ENCODE measurements at places on chromosomes 4 and X.

- DNase-seq: no peak
These were observed 148.3 kb downstream of the MAML3 start for GRCh38 chr4:140005699-140006098.

DNA sequence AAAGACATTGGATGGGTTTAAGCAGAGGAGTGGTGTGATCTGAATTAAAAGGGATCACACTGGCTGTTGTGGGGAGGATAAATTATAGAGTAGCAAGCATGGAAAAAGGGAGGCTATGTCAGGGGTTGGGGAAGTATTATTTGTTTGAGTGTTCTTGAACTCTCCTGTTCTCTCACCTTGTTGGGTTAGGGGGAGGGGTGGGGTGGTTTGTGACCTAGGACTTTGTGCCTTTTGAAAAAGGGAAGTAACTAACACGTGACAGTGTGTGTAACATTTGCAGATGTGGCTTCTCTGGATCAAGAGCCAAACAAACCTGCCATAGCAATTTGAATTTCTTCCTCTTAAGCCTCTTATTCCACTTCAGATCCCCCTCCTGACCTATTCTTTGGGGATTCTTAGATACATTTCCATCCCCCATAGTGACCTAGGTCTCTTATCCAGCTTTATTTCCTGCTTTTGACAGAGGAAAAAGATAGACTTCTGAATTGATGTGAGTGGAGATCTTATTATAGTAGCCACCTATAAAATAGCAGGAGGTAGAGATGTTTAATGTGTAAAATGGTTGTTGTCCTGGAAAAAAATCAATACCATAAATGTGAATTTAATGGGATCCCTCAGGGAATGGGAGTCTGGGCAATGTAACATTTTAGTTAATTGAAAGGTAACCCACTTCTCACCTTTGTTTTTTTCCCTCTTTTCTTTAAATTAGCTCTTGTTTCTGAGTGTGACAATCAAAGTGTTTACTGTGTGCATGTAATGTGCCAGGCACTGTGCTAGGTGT is 120.4 kb downstream of the CT47B1 start:
- no peak for DNase-seq

GRCh38 chr4:144714166-144714565 is 68.2 kb downstream of the HHIP start:
- no peak for DNase-seq

- no peak for DNase-seq
These were observed 65.8 kb downstream of the ARHGEF6 start for GRCh38 chrX:136714626-136715599.

GRCh38 chr4:9811806-9812205 is 30.4 kb downstream of the DRD5 start:
- DNase-seq: no peak

DNA sequence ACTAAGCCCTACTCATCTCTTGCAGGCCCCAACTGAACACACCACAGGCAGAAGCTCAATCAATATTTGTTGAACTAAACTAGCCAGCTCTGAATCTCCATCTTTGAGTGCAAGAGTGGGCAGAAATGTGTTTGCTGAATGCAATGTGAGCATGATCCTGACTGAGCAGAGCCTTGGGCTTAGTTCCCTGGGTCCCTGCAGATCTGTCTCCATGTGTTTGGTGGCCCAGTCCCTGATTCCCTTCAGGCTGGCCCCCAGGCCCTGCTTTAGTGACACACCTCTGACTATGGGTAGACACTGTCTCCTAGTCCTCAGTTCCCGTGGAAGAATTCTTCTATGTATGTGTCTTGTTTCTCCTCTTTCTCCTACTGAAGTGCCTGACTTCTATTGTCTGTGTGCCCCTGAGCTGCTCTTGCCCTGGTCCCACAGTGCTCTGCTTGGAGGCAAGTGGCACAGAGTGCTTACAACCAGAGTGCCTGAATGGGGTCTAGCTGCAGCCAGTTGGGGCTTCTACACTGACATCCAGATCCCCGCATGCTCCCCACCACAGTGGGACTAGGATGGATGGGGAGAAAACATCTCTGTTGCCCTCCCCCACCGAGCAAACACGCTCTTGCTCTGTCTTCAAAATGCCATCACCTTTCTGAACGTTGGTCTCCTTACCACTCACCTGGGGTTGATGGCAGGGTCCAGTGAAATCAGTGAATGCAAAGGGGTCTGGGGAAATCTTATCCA is 9.3 kb downstream of the PJA1 start:
- no peak for DNase-seq

GRCh38 chr4:74751247-74751646 is 43.1 kb downstream of the BTC start:
- no peak for DNase-seq

DNA sequence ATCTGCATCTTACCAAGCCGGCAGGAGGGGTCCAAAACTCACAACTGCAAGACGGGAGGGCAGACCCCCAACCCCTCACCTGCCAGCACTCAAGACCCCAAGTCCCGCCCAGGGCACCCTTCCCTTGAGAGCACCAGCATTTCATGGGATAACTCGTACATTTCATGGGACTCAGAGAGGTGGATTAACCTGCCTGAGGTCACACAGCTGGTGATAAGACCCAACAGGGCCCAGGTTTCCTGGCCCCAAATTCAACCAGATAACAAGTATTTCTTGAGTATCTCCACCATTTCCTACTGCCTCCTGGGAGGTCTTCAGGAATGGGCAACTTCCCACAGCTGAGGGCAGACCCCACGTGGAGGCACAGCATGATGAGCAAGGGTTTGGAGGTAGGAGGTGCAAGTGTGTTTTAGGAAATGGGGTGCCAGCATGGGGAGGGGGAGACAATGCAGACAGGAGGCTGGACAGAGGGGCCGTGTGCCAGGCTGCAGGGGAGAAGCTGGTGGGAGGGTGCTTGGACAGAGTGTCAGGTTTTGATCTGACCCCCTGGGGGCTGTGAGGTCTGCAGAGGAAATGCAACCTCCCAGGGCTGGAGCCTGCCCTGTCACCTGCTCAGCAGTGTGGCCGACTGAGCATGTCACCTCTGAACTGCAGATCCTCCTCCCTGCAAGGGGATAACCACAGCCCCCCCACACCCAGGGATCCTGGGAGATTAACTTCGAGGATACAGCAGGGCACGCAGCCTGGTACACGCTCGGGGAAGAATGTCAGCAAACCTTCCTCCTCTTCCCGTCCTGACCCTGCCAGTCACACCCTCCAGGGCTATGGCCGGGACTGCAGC is 4.4 kb downstream of the ADRA2C start:
- no peak for DNase-seq

DNA sequence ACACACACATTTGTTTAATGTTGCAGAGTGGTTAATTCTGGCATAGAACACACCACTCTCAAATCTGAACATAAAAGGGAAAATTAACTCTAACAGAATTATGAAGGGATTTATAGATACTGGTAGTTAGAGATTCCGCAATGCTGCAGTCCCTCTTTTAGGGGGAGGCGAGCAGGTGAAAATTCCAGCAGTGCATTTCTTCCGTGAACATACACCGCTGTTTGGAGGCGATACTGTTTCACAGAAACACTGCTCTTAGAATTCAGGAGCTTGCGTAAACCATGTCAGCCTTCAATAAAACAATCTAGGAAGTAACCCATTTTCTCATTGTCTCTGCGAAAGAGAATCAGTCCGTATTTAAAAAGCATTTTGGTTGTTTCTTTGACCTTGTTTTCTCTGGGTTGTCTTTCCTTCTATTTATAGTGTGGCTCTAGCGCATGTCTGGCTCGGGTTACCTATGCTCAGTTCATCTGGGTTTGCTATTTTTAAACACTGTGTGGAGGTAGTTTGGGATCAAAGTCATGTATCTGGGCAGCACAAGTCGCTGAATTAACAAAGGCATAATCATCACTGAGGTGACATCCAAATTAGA is 90.4 kb downstream of the GPAT3 start:
- no peak for DNase-seq

DNA sequence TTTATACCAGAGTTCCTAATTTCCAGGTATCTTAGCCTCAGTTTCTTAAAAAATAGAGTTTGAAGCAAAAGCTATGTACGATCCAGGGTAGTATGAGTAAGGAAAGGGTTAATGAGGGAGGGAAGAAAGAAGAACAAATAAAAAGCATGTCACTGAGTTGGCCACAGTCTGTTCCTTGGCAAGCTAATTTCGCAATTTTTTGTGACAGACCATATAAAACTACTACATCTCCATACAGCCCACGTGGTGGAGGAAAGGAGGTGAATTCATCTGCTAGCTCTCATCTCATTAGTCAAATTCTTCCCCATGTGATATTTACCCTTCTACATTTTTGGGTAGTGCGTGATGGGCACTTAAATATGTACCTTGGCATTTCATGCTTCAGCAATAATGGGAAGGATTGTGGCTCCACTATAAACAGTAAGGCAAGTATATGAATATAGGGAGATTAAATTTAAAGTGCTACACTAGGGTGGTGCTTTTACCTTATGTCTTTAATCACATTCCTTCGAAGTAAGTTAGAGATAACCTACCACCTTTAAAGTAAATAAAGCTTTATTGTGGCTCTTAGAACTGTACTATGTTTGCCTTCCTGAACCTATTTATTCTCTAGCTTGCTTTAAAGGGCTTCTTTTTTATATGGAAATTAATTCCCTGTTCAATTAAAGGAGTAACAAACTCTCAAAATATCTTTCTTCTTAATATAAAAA is 102.1 kb upstream of the VAMP7 start:
- no peak for DNase-seq

DNA sequence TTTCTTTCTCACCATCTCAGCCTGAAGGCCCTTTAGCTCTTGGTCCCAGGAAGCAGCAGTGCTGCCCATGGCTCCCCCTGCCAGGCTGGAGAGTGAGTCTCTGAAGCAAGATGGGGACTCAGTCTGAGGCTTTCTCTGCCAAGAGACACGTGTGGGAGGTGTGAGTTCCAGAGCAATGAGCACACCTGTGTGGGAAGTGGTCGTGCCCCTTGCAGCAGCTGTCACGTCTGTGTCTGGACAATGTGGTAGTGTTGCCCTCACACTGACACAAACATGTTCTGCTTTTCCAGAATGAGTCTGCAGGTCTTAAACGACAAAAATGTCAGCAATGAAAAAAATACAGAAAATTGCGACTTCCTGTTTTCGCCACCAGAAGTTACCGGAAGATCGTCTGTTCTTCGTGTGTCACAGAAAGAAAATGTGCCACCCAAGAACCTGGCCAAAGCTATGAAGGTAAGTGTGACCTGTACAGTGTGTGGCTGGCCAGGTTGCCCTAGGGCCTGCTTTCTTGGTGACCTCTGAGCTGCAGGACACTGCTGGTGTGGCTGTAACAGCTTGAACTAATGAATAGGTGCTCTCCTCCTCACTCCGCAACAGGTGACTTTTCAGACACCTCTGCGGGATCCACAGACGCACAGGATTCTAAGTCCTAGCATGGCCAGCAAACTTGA is 1.9 kb downstream of the TACC3 start:
- no peak for DNase-seq

DNA sequence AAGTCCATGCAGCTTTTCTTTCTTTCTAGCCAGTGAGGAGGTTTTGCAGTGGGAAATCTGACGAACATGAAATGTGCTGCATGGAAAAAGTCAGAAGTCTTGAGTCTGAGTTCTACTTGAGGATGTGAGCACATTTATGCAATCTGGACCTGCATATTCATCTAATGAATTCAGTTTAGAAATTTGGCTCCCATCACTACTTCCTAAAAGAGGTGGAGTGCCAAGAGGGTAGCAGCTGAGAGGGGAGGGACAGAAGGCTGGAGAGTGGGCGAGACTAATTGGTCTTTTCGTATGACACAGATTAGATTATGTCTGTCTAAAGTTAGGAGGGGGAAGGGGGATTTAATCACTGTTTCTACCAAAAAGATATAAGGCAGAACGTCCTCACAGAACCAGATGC is 535.9 kb downstream of the IQCM start:
- DNase-seq: no peak

DNA sequence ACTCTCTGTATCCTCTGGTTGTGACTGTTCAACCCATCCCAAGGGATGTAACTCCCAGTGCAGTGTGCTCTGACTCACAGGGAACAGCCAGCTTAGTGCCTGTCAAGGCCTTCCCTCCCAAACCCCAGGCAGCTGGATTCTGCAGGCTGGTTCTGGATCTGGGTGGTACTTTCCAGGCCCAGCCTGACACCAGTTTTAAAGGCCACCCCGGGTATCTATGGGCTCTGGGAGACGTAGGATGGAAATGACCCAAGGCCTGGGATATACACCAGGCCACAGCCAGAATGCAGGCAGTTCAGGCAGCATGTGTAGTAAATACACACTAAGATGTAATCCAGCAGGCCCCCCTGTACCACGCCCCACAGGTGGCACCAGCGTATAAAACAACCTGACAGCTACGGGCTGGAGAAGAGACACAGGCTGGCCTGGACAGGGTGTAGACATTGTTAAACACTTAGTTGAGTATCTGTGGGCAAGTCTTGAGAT is 64.2 kb downstream of the SPINK2 start:
- no peak for DNase-seq

DNA sequence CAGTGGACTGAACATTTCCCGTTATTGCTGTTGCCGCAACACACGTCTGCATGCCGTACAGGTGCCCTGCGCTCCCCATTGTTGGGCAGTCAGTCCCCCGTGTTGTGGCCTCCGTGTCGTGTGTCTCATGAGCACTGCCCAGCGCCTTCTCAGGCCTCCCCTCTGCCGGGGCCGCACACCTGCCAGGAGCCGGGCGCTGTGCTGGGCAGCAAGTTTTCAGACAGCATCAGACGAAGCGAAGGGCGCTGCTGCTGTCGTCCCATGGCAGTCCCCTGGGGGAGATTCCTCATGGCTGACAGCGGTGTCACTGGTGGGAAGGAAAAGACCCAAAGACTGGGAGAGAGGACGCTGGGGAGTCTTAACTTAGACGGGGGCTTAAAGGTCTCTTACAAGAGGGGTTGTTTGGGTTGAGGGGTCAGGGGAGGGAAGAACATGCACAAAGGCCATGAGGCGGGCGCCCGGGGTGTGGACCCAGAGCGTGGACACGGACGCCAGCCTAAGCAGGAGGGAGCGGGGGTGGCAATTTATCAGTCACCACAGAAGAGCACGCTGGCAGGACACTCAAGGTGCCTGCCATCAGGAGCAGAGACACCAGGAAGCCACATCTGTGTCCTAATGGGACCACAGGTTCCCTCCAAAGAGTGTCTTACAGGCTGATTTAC is 47.3 kb downstream of the RGS12 start:
- DNase-seq: no peak

DNA sequence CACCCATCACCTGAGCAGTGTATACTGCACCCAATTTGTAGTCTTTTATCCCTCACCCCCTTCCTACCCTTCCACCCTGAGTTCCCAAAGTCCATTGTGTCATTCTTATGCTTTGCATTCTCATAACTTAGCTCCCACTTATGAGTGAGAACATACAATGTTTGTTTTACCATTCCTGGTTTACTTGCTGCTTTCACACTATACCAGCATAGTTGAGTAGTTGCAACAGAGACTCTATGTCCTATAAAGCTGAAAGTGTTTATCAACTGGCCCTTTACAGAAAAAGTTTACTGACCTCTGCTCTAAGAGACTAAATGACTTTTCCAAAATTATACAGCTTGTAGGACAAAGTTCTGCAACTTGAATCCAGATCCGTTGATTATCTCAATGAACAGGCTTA is 61.1 kb upstream of the BLTP1 start:
- DNase-seq: no peak

DNA sequence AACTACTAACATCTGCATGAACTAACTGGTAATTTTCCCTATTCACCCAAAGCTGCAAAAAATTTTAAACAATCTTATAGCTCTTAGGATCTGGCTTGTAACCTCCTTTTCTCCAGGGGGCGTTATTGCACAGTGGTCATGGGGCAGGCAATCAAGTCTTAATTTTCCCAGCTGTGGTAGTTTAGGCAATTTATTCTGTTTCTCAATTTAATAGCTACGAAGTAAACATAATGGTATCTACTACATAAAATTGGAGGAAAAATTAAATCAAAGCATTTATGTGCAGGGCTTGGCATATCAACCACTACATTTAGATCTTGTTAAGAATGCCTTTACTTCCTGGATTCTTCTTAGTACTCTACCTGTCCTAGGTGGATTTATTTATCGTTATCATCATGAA is 137.4 kb upstream of the GUCY1A1 start:
- no peak for DNase-seq
